ENCODE measurements at places on chromosomes 5 and 9.

- no peak for DNase-seq
Observed at GRCh38 chr5:119629339-119629738, at the start of gene FAM170A. Gene FAM170A, plus strand, starts transcription at chr5:119629558. Its CDS starts 211 bp downstream, at chr5:119629769.

GRCh38 chr9:36902861-36903524 lies 131.1 kb downstream of the PAX5 start:
- no peak for DNase-seq

GRCh38 chr9:104342552-104342951 lies 161.5 kb upstream of the OR13F1 start:
- DNase-seq: no peak

DNA sequence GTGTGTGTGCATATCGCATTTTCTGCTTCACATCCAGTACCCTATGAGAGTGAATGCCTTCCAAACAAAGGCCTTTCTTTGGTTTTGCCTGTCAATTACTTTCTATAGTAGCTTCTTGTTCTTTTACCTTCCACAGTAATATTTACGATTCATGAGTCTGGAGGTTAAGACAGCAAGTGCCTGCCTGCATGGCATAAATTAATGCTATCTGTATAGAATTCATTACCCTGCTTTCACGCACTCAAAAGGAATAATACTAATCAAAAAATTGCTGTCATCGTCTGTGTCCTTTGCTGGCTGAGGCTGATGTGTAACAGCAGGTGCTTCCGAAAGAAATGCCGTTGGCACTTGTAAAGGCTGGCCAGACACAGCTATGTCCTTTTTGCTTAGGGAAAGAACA lies 1304.4 kb upstream of the CDH6 start:
- DNase-seq: no peak

GRCh38 chr5:173778152-173778782 lies 109.9 kb upstream of the CPEB4 start:
- DNase-seq: no peak

DNA sequence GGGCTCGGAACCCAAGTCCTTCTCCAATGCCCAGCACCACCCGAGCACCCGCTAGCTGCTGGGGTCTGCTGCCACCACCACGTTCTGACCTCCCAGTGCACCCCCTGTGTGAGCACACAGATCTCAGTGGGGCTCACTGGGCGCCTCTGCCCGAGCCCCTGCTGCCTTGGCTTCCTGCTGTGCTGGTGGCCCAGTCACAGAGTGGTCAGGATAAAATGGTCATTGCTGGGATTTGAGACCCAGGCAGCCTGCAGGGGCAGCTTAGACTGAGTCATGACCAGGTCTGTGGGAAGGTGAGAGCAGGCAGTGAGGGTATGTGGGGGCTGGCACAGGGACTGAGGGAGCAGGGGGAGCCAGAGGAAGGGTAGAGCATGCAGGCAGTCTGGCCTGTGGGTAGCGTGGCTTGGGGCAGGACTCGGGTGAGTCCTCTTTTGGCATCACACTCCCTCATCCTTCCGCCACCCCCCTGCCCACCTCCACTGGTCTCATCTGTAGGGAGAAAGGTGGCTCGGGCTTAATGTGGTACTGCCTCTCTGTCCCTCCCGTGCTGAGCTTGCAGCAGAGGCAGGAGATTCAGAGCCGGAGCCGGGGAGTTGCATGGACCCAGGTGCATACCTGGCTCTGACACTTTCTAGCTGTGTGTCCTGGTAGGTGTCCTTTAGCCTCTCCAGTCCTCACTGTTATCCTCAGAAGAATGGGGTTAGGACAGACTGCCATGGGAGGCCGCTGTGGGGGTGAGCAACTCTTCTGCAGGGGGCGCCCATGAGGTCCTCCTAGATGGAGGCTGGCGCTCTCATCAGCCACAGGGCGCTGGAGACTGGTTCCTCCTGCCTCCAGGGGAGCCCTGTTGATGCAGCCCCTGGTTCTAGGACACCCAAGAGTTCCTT lies 32.1 kb downstream of the USP20 start:
- DNase-seq: no peak

DNA sequence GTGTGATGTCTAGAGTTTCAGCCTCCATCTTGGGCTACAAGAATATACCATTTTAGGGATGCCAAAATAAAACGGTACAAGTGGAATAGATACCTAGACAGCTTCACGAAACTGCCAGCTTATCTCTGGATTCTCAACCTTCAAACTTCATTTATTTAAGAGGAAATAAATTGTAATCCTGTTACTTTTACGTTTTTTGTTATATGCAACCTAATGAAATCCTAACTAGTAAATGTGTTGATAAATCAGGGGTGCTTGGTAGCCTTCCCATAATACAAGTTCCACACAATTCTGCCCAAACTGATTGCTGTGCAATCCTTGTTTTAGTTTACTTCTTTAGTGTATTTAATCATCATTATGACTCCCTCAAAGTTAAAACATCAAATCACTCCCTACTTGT lies 75.5 kb downstream of the SSBP2 start:
- DNase-seq: no peak

- no peak for DNase-seq
Observed at GRCh38 chr5:159440235-159440634, 109.9 kb upstream of the IL12B start.

DNA sequence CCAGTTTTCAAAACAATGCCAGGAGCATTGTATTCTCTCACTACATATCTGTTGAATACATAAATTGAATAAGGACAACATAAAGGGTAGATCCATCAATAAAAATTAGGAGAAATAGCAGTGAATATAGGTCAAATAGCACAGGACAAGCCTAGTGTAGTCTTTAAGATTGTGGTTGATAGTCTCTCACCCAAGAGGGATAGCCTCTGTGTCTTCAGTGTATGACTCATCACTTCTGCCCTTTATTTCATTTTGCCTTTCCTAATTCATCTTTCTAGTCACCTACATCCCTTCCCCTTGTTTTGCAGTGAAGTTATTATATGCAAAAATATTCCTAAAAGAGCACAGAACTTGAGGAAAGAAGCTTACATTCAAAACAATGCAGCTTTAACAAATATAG lies 335.0 kb upstream of the TUSC1 start:
- DNase-seq: no peak

- DNase-seq: no peak
Observed at GRCh38 chr5:170115925-170116324, 10.2 kb downstream of the FOXI1 start.

- no peak for DNase-seq
Observed at GRCh38 chr5:167582283-167582682, 709.2 kb upstream of the WWC1 start.

- no peak for DNase-seq
Observed at GRCh38 chr9:101572316-101572715, 22.5 kb downstream of the PPP3R2 start.

GRCh38 chr9:89821081-89821480 lies 216.3 kb downstream of the GADD45G start:
- no peak for DNase-seq

GRCh38 chr9:105661011-105661410 lies 1.2 kb upstream of the TAL2 start:
- DNase-seq: no peak

GRCh38 chr5:355958-356357 lies 34.4 kb downstream of the AHRR start:
- no peak for DNase-seq

DNA sequence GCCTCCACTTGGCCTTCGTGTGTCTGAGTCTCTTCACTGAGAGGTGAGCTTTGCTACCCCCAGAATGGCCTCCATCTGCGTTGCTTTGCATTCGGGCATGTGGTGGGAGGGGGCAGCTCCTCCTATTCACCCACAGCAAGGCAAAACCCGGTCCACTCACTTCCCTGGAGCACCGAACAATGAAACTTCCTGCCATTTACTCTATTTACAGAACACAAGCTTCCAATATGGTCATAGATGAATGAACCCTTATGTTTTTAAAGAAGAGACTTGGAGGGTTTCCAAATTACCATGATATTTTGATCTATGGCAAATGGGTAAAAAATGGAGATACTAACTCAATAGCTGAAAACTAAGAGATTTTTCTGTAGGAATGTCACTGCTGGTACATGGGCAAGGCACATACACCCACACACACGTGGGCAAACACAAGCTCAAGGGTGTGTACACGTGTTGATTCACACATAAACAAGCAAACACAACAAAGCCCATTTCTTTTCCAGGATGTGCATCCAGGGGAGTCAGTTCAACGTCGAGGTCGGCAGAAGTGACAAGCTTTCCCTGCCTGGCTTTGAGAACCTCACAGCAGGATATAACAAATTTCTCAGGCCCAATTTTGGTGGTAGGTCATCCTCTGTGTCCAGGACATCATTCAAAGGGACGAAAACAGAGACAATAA lies 5.2 kb downstream of the GABRP start:
- no peak for DNase-seq

GRCh38 chr5:176583076-176583475 lies 26.9 kb downstream of the GPRIN1 start:
- DNase-seq: no peak
